ENCODE measurements at places on chromosomes 1 and 21.
A peak's percentile ranks its signal among the peaks of the same experiment; 100 is the strongest.

DNA sequence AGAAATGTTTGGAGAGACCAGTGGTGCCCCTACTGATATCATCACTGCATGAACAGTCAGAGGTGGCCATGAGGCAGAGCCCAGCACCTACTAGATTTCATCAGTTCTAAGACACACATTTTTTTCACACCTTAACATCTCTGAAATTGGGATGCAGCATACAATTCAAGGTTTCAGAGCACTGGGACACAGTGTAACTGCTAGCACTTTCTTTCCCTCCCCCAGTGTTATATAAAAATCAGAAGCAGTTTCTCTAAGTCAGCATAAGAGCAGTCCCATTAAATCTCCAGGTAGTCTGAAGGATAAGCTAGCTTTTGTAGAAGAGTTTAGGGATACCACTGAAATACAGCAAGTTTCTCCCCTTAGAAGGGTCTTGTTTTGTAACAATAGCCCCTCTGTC is 10.0 kb upstream of the ANGPTL7 start:
- no peak for DNase-seq

DNA sequence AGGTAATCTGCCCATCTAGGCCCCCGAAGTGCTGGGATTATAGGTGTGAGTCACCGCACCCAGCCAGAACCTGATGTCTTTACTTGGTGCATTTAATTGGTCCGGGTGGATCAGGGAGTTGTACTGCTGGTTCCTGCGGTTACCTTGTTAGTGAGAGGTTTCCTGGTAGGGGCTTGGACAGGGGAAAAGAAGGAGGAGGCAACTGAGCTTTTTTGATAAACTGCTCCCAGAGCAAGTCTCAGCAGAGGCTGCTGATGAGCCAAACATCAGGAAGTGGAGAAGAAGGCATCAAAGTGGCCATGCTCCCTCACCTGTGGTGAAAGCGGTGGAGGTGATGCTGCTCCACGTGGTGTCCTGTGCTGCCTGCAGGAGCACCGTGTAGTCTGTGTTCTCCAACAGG is 161.5 kb upstream of the KIAA0040 start:
- no peak for DNase-seq

- no peak for DNase-seq
Observed at GRCh38 chr1:11525151-11525505, 46.2 kb downstream of the DISP3 start.

DNA sequence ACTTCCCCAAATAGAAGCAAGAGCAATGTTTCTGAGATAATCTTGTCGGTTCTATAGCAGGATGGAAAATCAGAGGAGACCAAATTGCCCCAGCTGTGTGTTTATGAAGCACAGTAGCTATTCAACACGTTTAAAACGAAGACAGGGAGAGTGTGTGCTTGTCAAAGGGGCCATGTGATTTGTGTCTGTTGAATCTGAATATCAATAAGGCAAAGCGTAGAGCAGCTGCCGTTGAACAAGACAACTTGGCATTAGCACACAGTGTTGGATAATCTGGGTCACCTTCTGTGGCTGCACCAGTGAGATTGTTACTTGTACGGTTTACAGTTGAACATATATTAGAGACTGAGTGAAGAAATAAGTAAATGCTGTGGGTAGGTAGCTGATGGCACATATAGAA is 1.0 kb downstream of the CRB1 start:
- peak; percentile 78 for DNase-seq

DNA sequence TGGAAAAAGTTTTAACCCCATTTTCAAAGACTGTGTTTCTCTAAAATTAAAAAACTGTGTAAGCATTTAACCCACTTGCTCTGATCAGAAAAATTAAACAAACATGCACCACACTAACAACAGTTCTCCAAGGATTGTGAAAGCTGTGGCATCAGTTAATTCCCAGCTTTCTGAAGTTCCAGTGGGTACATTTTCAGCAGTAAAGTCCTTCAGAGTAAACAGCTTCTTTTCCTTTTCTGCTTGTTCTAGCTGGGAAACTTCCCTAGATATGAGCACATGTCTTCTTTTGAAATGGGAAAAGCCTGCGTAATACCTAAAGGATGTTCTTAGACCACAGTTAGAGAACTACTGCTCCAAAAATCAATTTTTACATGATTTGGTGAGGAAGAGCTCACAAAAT is 11.1 kb downstream of the PRRX1 start:
- no peak for DNase-seq

DNA sequence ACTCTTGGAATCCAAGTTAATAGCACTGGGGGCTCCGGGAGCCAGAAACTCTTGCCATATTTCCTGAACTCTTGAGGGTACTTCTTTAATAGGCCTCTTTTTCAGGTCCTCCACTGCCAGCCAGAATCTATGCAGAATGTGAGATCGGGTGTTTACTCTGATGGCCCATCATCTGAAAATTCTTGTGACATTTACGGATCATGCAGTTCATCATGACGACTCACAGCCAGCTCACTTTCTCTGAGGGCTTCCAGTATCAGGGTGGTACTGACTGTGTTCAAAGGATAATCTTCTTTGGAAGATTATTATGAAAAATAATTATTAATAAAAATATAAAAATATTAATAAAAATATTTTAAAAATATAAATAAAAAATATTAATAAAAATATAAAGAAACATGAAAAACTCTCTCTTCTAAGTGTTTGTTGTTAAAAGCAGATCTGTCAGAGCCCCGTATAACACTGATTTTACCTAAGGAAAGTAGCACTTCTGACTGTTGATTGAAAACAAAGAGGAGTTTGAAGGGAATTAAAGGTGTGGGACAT is 194.3 kb upstream of the GREM2 start:
- no peak for DNase-seq

- DNase-seq, result no peak
Observed at GRCh38 chr1:202762019-202762418, 46.2 kb downstream of the KDM5B start.

- DNase-seq, result no peak
Observed at GRCh38 chr21:32921632-32922230, 104.0 kb upstream of the OLIG2 start.

- DNase-seq, result no peak
Observed at GRCh38 chr1:229377429-229377828, 34.6 kb upstream of the CCSAP start.

DNA sequence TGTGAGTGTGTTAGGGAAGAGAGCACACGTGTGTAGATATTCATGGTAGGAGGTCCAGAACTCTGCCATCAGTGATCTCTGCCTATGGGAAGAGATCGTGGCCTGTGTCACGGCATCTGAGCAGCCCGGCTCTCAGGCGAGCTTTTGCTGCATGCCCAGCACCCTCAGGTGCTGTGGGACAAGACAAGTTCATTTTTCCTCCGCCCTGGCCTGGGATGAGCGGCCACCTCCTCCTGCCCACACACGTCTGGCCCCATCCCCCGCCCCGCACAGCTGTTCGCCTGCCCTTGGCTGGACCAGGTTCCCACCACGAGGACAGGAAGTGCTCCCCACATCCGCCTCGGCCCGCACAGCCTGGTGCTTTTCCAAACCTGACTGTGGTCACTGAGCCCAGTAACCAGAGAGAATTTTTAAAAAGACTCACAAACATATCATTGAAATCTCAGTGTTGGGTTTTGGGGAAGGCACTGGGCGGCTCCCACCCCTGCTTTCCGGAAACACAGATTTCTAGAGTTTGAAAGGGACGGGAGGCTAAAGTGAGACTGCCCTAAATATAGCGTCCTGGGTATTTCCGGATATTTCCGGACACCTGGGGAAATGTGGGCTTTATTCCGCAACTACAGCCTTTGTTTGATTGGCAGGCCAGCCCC is 18.0 kb downstream of the BMP8A start:
- no peak for DNase-seq

- DNase-seq, result peak; percentile 52
Observed at GRCh38 chr1:19439464-19440171, 45.7 kb downstream of the CAPZB start.

- no peak for DNase-seq
Observed at GRCh38 chr1:192600275-192600674, 24.7 kb downstream of the RGS1 start.

GRCh38 chr1:109788695-109789521 is 25.2 kb upstream of the EPS8L3 start:
- no peak for DNase-seq

GRCh38 chr1:85321237-85321964 is 45.0 kb upstream of the BCL10 start:
- DNase-seq, result no peak

DNA sequence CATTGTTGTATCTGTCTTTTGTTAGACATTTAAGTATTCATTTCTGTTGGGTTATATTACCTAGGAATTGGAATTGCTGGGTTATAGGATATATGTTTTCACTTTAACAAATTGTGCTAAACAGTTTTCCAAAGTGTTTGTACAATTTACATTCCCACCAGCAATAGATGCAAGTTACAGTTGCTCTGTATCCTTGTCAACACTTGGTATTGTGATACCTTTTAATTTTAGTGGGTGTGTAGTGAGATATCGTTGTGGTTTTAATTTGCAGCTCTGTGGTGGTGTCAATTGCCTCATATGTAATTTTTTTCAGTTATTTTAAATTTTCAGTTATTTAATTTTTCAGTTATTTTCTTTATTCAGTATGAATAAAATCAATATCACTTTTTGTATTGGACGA is 7.4 kb upstream of the DPH5 start:
- DNase-seq, result no peak

- DNase-seq, result no peak
Observed at GRCh38 chr21:26070822-26071425, 99.6 kb downstream of the APP start.

DNA sequence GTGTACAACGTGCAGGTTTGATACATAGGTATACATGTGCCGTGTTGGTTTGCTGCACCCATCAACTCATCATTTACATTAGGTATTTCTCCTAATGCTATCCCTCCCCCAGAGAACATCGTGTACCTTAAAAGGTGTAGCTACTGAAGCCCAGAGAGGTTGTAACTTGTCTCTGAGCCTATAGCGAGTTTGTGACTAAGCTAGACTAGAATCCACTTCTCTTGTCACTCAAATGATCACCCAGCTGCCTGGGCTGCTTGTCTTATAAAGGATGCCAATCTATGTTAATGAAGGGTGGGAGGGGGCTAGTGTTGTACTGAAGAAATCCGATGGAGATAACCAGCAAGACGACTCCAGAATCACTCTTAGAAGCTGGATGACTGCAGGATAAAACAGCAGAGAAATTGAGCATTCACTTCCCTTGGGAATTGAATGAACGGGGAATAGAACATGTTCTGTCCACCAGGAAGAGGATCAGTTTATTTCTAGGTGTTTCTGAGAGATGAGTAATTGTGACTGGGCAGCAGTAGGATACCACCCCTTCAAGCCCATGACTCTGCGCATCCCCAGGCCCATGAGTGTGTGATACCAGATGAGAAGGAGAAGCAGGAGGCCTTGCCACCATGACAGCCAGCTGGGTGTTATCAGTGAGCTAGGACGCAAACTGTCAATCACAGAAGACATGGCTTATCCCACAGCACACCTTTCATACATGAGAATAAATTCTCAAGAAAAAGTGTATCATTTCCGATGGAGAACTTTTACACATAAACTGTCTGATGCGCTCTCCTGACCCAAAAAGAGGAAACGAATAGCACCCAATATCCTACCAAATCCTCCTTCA is 390.4 kb downstream of the NTNG1 start:
- no peak for DNase-seq

DNA sequence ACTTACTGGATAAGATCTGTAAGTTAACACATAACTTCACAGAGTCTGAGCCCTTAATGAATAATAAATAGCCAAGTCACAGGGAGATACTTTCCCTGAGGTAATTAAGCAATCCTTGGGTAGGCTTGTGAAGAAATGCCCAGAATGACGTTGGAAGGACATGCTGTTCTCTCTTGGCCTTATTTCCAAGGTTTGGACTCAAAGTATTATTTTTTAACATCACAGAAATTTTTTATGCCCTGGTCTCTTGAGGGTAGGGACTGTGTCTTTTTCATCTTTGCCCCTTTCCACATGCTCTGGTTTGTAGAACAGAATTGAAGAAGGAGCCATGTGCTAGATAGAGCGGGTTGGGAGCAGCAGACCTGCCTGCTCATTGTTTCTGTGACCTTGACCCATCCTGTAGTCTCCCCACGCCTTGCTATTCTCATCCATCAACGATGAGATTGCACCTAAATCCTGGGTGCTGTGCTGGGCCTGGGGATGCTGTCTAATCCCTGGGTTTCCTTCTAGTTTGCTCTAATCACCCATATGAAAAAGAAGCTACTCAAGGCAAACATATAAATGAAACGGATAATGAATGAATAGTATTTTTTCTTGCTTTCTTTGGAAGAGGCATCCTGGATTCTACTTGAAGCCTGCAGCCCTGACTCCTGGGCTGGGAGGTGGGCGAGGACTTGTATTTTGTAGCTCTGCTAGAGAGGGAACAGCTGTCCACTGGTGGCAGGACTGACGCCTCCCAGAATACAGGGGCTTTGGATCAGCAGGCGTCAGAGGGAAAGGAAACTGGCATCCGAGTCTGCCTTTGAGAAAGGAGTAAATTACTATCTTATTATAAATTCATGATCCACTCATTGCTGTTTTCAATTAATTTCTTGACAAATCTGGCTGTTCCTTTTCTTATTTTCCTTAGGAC is 17.5 kb upstream of the LAMTOR5 start:
- no peak for DNase-seq

DNA sequence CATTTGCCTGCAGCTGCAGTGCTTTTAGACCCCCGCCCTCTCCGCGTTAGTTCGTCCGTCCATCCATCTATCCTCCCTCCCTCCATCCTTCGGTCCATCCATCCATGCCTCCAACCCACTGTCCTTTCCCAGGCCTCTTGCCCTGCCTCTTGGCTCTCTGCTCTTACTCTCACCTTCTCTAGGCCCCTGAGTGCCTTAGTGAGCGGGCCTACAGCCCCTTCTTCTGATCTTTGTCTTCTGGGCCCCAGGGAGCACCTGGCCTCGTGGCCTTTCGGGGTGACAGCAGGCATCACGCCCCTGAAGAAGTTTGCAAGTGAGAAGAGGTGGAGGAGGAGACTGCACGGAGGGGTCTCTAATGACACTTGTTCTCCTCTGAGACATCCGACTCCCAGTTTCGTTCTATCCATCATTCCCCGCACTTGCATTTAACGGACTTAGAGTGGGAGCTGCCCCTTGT is 842 bp downstream of the ATXN7L2 start:
- DNase-seq, result no peak

GRCh38 chr1:59276439-59276851 is 20.4 kb upstream of the FGGY start:
- DNase-seq, result no peak

GRCh38 chr1:47432071-47433036 is 5.5 kb upstream of the FOXD2 start:
- DNase-seq, result peak; percentile 40

DNA sequence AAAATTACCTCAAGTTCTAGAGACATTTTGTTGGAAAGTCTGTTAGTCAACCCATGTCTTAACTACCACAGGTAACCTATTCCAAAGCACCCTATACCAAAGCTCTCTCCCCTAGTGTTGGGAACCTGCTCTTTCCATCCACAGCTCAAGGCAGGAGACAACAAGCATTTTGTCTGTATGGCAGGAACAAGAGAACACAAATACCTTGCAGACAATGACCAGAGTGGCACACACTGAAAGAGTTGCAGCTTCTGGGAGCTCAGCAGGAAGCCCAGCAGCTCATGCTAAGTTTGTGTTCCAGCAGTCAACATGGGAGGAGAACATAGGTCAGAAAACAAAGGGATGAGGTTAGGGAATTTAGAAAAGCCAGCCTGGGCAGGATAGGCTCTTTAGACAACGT is 300.8 kb downstream of the HHIPL2 start:
- no peak for DNase-seq

- DNase-seq, result no peak
Observed at GRCh38 chr21:38306433-38307141, 49.8 kb downstream of the KCNJ15 start.

- no peak for DNase-seq
Observed at GRCh38 chr1:161138431-161138830, 6.0 kb upstream of the DEDD start.

GRCh38 chr21:38787016-38787415 is 18.7 kb upstream of the ETS2 start:
- no peak for DNase-seq

- DNase-seq, result no peak
Observed at GRCh38 chr1:53373246-53373645, 45.4 kb upstream of the LRP8 start.
